ENCODE measurements at places on chromosomes 12 and 14. TPM values are rescaled to one million over a fixed set of nuclear protein-coding genes. Genes with fewer than 3 reads are reported as not detected.

TPPP2 gene
- not detected for total RNA-seq

OTX2 gene
- not detected for total RNA-seq

NPFF gene
- total RNA-seq, result not detected

TAS2R50 gene
- total RNA-seq, result 1.1 TPM

RNASE4 gene
- 0.92 TPM for total RNA-seq

KRT74 gene
- 0.15 TPM for total RNA-seq

KCNC2 gene
- total RNA-seq, result not detected

CD4 gene
- total RNA-seq, result 227 TPM

HOXC4 gene
- total RNA-seq, result not detected

C12orf75 gene
- total RNA-seq, result 210 TPM

BMAL2 gene
- 17.3 TPM for total RNA-seq

TAC3 gene
- not detected for total RNA-seq

PLEKHD1 gene
- total RNA-seq, result 0.19 TPM

PROX2 gene
- not detected for total RNA-seq

SLC39A9 gene
- total RNA-seq, result 50.4 TPM

KLRK1 gene
- total RNA-seq, result 0.12 TPM

P2RX2 gene
- total RNA-seq, result not detected

TTC9 gene
- total RNA-seq, result 16.7 TPM

NRIP2 gene
- not detected for total RNA-seq

NXPH4 gene
- 0.32 TPM for total RNA-seq

SIRT4 gene
- 0.94 TPM for total RNA-seq

LUM gene
- not detected for total RNA-seq

PTGER2 gene
- 60.4 TPM for total RNA-seq

TMTC1 gene
- total RNA-seq, result not detected

SLC4A8 gene
- 2.9 TPM for total RNA-seq

Data from activated CD4-positive, alpha-beta T cell treated with anti-CD3 and anti-CD28 coated beads, Interleukin-2, amount 10 ng/mL, durations not matched to agents 7 days and 5 days (primary cell).